Breast epithelium (tissue), 4 donors: ENCODE measurements at places on chromosomes 5 and 9. TPM values are rescaled to one million over a fixed set of nuclear protein-coding genes. Genes with fewer than 3 reads are reported as not detected.

DNA sequence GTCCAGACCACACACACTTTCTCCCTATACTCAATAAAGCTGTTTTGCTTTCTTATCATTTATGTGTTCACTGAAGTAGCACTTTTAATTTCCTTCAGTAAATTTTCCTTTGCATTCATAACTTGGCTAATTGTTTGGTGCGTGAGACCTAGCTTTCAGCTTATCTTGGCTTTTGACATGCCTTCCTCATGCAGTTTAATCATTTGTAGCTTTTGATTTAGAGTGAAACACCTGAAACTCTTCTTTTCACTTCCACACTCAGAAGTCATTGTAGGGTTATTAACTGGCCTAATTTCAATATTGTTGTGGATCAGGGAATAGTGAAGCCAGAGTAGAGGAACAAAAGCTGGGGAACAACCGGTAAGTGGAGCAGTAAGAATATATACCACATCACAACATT is 114.7 kb downstream of the ST8SIA4 start:
- no peaks in the 10 kb centered on the region for H3K36me3 ChIP-seq
- DNase-seq, result no peak
- H3K4me1 ChIP-seq, result no peaks in the 10 kb centered on the region
- no peak overlapping the region for H3K27ac ChIP-seq

DNA sequence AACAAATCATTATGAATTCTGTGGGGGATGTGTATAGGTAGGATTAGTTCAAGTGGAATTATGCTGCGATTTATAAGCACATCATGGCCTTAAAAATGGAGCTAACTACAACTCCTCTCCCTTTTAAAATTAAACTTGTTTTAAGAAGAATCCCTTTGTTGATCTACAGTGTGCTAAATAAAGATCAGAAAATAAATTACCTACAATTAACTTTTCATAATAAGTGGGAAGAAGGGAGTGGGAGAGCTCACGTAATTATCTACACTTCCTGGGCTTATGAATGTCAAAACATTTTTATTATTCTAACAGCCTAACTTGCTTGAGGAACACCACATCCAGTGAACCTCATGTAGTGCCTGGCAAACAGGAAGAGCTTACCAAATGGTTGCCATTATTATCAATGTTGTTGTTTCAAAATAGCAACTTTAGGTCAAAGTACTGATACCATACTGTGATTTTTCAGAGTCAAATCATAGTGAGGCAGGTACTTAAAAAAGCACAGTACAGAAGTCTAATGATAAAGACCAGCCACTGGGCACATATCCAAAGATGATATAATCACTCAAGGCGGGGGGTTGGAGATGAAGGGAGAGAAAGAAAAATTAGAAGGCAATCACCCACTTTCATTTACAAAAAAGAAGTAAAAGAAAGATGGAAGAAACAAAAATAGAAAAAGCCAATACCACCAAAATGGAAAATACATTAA is 174.0 kb downstream of the RAPGEF6 start:
- H3K36me3 ChIP-seq, result peaks cover 8% of the 10 kb centered on the region
- no peaks in the 10 kb centered on the region for H3K27me3 ChIP-seq
- no peak overlapping the region for H3K4me3 ChIP-seq
- no peak overlapping the region for H3K27ac ChIP-seq

- no peaks in the 10 kb centered on the region for H3K27me3 ChIP-seq
- H3K4me1 ChIP-seq, result peaks cover 4% of the 10 kb centered on the region
- no peaks in the 10 kb centered on the region for H3K36me3 ChIP-seq
These were observed 223.3 kb downstream of the PIK3R1 start for GRCh38 chr5:68438876-68439275.

- no peaks in the 10 kb centered on the region for H3K27me3 ChIP-seq
- no peak overlapping the region for H3K27ac ChIP-seq
- H3K36me3 ChIP-seq, result no peaks in the 10 kb centered on the region
- H3K4me3 ChIP-seq, result no peak overlapping the region
- DNase-seq, result no peak
These were observed 121.2 kb upstream of the NFIB start for GRCh38 chr9:14434971-14435718.

DNA sequence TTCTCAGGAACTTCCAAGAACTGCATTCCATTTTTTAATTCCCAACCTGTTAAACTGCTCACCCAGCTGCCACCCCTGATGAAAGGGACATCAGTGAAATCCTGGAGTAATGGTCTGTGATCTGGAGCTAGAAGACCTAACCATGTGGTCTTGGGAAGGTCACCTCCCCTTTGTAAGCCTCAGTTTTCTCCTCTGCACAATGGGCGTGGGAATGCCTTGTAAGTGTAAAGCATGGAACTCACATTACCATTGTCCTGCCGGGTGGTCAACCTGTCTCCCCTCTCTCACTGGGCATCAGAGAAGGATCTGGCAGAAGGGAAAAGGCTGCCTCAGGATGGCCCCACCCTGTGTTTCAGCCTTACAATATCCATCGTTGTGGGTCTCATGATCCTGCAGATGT is 15.3 kb upstream of the CCDC180 start:
- no peak overlapping the region for H3K27ac ChIP-seq
- H3K4me3 ChIP-seq, result no peak overlapping the region
- H3K27me3 ChIP-seq, result no peaks in the 10 kb centered on the region
- DNase-seq, result no peak
- H3K36me3 ChIP-seq, result no peaks in the 10 kb centered on the region
- H3K4me1 ChIP-seq, result no peaks in the 10 kb centered on the region

DNA sequence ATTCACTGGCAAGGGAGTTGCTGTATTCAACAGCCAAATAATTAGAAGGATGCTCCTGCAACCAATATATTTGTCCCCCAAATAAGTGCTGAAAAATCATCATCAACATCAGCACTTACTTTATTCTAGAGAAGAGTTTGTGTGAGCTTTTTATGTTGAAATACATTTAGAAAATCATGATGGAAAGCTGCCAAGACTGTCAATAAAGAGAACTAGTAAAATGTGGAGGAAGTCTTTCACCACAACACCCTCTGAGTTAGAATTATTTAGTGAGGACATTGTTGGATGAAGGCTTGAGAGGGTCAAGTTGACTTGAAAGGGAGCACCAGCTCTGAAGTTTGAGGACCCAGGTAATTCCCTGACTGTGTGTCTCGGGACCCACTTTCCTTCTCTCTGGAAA is 100.2 kb upstream of the TBCA start:
- DNase-seq, result no peak
- no peaks in the 10 kb centered on the region for H3K36me3 ChIP-seq
- no peak overlapping the region for H3K4me3 ChIP-seq
- no peak overlapping the region for H3K27ac ChIP-seq
- H3K4me1 ChIP-seq, result no peaks in the 10 kb centered on the region

DNA sequence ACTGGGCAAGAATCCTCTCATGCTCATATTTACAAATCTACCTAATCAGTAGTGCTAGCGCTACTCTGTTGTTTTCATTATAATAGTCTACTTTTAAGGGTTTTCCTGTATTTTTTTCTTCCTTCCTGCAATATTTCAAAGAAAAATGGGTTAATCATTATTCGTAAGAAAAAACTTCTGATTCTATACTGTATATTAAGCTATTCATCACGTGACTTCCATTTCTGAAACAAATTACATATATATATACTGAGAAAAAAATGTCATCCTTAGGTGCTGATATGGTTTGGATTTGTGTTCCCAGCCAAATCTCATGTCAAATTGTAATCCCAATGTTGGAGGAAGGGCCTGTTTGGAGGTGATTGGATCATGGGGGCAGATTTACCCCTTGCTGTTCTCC is 197.0 kb downstream of the FBXL17 start:
- no peaks in the 10 kb centered on the region for H3K36me3 ChIP-seq
- H3K27ac ChIP-seq, result no peak overlapping the region
- no peaks in the 10 kb centered on the region for H3K4me1 ChIP-seq
- no peak overlapping the region for H3K4me3 ChIP-seq

GRCh38 chr9:109098171-109098959 is 21.4 kb downstream of the TMEM245 start:
- no peaks in the 10 kb centered on the region for H3K27me3 ChIP-seq
- no peak overlapping the region for H3K4me3 ChIP-seq

DNA sequence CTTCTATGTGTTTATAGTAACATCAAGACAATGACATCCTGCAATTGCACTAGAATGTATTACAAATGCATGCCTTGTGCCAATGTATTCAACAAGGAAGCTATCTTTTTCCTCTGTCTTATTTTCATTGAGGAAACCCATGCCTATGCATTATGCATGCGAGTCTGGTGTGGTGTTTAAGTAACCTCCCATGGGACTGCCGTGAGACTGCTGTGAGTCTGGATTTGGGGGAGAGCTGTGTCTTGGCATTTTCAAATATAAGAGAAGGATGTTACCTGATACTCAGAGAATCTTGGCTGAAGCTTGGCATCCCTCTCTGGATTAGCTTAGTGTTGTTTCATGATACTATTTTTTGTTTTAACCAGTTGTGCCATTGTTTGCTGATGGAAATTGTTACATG is 98.3 kb downstream of the F2RL2 start:
- no peaks in the 10 kb centered on the region for H3K4me1 ChIP-seq
- no peaks in the 10 kb centered on the region for H3K27me3 ChIP-seq
- no peak overlapping the region for H3K4me3 ChIP-seq
- no peak overlapping the region for H3K27ac ChIP-seq

Gene FIBCD1
- total RNA-seq, result not detected

Gene ALDH1A1
- 67.2 TPM for total RNA-seq

- no peak for DNase-seq
- H3K27ac ChIP-seq, result no peak overlapping the region
- H3K4me3 ChIP-seq, result no peak overlapping the region
- no peaks in the 10 kb centered on the region for H3K27me3 ChIP-seq
These were observed 115.9 kb downstream of the GADD45G start for GRCh38 chr9:89720696-89721175.

DNA sequence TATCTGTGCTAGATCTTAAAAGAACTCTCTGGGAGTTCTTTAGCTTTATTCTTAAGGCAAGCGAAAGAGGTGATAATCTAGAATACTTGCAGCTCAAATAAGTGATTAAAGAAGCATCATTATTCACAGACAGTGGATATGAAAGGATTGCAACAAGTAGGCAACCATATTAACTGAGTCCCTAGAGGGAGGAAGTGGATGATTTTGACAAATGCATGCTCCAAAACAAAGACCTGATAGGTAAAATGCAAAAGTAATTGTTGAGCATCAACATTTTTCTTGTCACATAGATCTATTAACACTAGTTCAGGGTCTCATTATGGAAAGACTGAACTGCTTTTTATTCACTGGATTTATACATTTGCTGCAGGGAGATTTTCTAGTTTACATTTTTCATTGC is 109.1 kb downstream of the EDIL3 start:
- no peak overlapping the region for H3K4me3 ChIP-seq
- no peak for DNase-seq
- H3K36me3 ChIP-seq, result no peaks in the 10 kb centered on the region
- no peaks in the 10 kb centered on the region for H3K27me3 ChIP-seq
- H3K4me1 ChIP-seq, result no peaks in the 10 kb centered on the region

- no peak overlapping the region for H3K4me3 ChIP-seq
- no peaks in the 10 kb centered on the region for H3K36me3 ChIP-seq
- no peaks in the 10 kb centered on the region for H3K27me3 ChIP-seq
- H3K27ac ChIP-seq, result no peak overlapping the region
These were observed 26.3 kb downstream of the SSBP2 start for GRCh38 chr5:81724571-81724970.

- peak; percentile 55 for DNase-seq
These were observed 470 bp downstream of the HBEGF start for GRCh38 chr5:140345919-140346347.

Gene GDA
- total RNA-seq, result 3.0 TPM

GRCh38 chr9:81540142-81540710 is 149.1 kb downstream of the TLE1 start:
- no peak for DNase-seq
- H3K4me3 ChIP-seq, result no peak overlapping the region
- no peaks in the 10 kb centered on the region for H3K36me3 ChIP-seq
- no peaks in the 10 kb centered on the region for H3K27me3 ChIP-seq

GRCh38 chr5:79924936-79925893 is 65.8 kb downstream of the MTX3 start:
- no peaks in the 10 kb centered on the region for H3K27me3 ChIP-seq
- no peak overlapping the region for H3K4me3 ChIP-seq
- no peaks in the 10 kb centered on the region for H3K36me3 ChIP-seq
- no peak for DNase-seq

GRCh38 chr9:135198586-135199285 is 111.3 kb downstream of the OLFM1 start:
- H3K4me1 ChIP-seq, result no peaks in the 10 kb centered on the region
- H3K36me3 ChIP-seq, result no peaks in the 10 kb centered on the region
- no peak for DNase-seq
- H3K27ac ChIP-seq, result no peak overlapping the region
- no peaks in the 10 kb centered on the region for H3K27me3 ChIP-seq

- H3K4me3 ChIP-seq, result no peak overlapping the region
- peak overlapping the region; percentile 12 for H3K27ac ChIP-seq
- no peaks in the 10 kb centered on the region for H3K4me1 ChIP-seq
- no peaks in the 10 kb centered on the region for H3K36me3 ChIP-seq
- H3K27me3 ChIP-seq, result no peaks in the 10 kb centered on the region
These were observed 11.2 kb downstream of the ADAMTSL2 start for GRCh38 chr9:133545494-133546286.
